OCI-M1 (cell line): ENCODE measurements at places on chromosomes 6 and 20.
A peak's percentile ranks its signal among the peaks of the same experiment; 100 is the strongest.

DNA sequence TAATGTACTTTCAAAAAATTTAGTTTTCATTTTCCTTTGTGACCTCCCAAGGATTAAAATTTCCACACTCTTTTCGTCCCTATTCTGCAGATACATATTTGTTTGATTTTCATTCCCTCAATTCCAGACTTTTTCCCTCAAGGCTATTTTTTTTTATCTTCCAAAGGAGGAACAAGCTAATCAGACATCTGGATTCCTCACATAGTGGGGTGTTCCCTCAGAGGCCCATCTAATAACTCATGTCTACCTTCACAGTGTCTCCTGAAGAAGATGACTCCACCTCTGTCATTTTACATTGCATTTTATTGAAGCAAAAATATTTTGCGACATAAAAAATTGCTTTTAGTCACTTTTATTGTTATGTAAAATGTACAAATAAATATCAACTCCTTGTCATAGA lies 122.2 kb downstream of the RFPL4B start:
- DNase-seq, result no peak

DNA sequence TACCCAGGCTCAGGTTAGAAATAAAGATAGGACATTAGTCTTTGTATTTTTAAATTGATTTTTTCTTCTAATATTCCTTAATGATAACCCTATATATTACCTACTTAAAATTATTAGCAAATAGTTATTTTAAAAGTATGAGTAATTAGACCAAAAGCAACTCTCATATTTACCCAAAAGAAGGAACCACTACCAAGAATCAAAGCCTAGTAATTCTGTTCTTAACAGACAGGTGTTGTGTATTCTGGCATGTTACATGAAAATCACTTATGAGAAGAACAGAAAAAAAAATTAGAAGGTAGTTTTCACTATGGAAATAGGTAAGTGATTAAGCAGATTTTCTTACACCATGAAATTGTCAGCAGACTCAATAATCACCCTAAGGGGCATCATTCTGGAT lies 105.1 kb downstream of the ATG5 start:
- no peak for DNase-seq

- no peak for DNase-seq
Measured at GRCh38 chr6:74048387-74048786, 352.4 kb downstream of the CD109 start.

GRCh38 chr20:56629464-56630085 lies 469 bp downstream of the TFAP2C start:
- no peak for DNase-seq

GRCh38 chr6:27940766-27941165 lies 16.3 kb upstream of the OR2B6 start:
- DNase-seq, result peak; percentile 59

DNA sequence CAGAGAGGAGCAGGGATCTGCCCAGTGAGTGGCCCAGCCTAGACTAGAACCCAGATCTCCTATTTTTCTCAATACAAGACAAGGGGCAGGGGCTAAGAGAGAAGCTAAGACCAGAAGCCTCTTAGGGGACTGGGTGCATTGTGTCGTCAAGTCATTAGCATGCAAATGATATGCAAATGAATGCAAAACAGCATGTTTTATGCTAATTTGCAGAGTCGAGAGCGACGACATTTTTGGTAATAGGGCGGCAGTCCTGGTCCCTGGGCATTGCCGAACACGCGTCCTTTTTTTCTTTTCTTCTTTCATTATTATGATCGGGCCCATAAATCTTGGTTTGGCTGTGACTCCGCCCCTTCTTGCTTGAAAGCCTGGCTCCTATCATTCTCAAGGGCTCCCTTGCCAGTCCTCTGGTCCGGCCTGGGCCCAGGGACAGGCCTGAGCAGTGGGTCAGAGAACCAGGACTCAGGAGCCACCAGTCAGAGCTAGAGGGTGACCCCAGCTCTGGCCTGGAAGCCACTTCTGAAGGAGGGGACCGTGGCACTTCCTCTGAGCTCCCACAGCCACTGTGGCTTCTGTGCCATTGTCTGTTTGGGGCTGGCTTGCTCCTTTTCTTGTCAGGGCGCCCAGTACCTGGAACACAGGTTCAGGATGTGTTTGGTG lies 32.0 kb upstream of the SCRT2 start:
- no peak for DNase-seq

DNA sequence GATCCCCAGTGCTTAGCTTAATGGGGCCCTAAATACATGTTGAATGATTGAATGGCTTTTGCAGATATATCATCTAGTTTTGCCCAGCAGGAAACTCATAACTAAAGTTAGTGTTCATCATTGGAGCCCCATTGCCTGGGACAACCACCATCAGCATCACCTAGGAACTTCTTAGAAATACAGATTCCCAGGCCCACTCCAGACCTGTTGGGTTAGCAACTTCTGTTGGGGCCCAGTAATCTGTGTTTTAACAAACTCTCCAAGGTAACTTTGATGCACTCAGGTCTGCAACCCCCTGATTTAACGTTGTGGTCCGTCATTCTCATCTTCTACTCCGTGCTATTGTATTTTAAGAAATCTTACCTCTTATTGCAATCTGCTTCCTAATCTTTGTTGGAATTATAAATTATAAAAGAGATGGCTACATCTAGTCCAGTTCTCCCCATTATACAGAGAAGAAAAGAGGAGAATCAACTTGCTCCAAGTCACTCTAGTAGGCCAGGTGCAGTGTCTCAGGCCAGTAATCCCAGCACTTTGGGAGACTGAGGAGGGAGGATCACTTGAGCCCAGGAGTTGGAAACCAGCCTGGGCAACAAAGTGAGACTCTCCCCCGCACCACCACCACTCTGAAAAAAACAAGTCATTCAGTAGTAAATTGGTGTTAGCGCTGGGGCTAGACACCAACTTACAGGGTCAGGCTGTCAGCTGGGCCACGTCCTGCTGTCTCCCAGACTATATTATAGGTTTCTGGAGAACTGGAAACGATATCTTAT lies 13.7 kb downstream of the FOXP4 start:
- DNase-seq, result no peak

DNA sequence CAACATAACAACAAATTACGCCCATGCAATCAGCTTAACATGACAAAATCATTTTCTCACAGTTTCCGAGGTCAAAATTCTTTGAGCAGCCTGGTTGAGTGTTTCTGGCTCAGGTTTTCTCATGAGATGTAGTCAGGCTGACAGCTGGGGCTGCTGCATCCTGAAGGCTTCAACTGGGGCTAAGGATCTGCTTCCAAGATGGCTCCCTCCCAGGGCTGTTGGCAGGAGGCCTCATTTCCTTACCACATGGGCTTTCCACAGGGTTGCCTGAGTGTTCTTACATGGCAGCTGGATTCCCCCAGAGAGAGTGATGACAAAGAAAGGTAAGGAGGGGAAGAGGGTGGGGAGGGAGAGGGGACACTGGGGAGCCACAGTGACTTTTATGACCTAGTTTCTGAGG lies 63.1 kb upstream of the NNAT start:
- DNase-seq, result no peak

- DNase-seq, result no peak
Measured at GRCh38 chr20:10550204-10551118, 115.4 kb downstream of the SLX4IP start.

GRCh38 chr20:50521221-50522052 lies 11.3 kb downstream of the PTPN1 start:
- DNase-seq, result peak; percentile 64

GRCh38 chr20:10653599-10654249 lies 20.1 kb downstream of the JAG1 start:
- peak; percentile 22 for DNase-seq

GRCh38 chr6:3231247-3232016 lies 4.0 kb upstream of the TUBB2B start:
- DNase-seq, result no peak

- DNase-seq, result no peak
Measured at GRCh38 chr20:38201356-38201755, 36.3 kb upstream of the TGM2 start.

GRCh38 chr20:35515949-35516645 lies 13.4 kb downstream of the C20orf173 start:
- DNase-seq, result peak; percentile 42

GRCh38 chr6:124223611-124224345 lies 420.1 kb downstream of the NKAIN2 start:
- DNase-seq, result no peak

DNA sequence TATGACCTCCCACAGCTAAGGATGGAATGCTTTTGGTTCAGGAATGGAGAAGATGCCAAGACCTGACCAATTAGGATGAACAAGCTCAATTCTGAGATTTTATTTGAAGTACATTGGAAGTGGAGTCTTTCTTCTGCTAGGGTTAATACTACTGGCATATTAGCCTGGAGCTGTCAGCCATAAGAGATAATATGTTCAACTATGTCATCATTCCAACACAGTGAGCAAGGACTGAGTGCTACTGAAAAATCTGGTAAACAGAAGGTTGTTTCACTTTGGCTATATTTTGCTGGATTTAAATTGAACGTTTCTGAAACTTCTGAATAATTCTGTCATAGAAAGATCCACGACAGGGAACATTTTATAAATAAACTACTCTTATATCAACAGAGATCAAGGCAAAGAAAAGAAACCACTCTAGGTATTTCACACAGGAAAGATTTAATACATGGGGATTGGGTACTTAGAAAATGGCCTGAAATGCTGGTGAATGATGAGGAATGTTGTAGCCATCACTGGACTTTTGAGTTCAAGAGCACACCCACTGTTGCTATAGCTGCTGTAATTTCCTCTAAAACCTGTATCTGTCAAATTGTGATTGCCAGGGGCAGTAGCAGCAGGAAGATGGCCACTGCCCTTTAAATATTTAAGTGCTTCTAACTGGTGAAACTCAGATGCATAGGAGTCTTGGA lies 200.5 kb downstream of the PLCB4 start:
- no peak for DNase-seq

- DNase-seq, result peak; percentile 74
Measured at GRCh38 chr20:50558483-50558925, 48.3 kb downstream of the PTPN1 start.

DNA sequence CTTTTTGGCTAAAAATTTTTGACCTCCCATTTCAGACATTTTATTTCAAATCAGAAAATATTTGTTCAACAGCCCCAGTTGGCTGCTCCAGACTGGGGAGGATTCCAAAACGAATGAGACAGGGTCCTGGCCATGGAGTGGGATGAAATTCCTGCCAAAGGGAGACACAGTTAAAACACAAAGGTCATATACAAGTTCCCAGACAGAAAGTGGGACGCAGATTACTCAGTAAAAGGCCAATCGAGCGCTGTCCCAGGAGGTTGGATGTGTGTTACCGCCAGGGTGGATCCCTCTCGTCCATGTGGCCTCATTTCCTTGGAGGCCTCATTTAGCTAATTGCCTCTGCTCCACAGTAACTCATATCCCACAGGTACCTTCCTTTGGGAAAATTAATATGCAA lies 41.8 kb upstream of the NNAT start:
- DNase-seq, result no peak

GRCh38 chr6:56528412-56528841 lies 114.3 kb downstream of the DST start:
- no peak for DNase-seq

DNA sequence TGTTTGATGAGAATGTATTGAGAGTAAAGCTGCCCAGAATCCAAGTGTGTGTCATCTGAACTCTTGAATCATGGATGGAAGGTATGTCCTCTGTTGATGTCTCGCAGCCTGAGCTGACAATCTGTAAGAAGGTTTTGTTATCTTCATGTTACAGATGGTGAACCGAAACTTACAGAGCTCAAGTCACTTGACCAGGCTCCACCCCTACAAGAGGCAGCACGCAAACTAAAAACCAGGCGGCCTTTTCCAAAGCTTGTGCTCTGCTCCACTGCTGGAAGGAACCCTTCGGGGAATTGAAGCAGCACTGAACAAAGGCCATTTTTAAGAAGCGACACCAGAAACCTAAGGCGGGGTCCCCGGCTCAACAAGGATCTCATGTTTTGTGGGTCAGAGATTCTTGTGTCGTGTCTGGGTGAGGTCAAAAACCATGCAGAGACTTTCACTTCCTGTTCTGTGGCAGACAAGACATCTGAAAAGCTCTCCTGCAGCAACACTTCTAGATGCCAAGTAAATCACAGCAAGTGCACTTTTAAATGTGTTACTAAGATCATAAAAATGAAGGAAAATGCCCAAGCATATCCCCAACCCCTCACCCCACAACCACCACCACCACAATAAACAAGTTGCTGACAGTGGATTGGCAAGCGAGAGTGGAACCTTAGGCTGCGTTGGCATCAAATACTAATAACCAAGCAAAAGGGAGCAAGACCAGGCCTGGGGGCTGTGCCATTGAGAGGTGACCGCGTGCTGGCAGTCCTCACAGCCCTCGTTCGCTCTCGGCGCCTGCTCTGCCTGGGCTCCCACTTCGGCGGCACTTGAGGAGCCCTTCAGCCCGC lies 27.3 kb downstream of the NQO2 start:
- peak; percentile 94 for DNase-seq

DNA sequence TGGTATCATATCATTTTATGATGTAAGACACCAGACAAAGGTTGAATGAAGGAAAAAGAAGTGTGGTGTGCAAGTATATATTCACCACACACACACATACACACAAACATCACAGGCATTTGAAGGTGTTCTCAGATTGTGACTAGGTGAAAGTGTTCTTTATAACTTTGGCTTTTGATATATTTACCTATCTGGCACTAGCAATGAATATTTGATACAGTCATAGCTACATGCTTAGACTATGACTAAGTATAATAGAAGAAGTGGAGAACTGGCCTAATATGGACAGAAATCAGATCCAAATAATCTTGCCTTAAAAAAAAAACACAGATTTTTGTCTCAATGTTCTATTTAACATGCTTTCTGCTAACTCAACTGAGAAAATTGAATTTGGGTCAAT lies 809.9 kb downstream of the KIF16B start:
- no peak for DNase-seq

DNA sequence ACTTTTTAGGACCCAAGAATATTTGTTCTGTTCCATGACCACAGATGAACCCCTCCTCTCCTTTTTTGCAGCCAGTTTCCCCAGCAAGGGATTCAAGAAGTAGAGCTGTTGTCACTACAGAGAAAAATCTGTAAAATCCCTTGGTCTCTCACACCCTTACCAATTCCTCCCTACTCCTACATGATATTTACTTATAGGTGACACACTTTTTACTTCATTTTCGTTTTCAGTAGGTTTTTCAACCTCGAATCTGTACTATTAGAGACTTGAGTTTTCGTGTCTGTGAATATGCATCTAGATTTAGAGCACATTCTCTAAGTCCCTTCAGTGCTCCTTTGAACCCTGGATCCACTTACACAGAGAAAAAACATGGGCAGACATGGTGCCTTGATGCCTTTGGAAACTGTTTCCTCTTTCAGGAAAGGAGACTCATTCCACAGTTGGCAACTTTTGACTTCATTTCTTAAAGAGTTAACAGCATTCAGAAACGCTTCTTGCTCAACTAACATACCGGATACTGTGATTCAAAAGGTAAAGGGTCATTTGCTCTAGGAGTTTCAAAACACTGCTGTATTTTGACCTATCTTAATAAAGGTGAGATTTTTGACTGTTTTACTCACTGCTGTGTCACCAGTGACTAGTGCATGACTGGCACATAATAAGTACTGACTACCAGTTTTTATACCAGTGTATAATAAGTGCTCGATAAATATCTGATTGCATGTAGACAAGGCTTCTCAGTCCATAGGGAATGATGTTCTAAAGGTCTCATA lies 50.6 kb downstream of the LAMA4 start:
- DNase-seq, result no peak

- DNase-seq, result no peak
Measured at GRCh38 chr20:55216525-55217242, 741.3 kb downstream of the DOK5 start.
